ENCODE measurements at places on chromosomes 3 and 15.

GRCh38 chr3:43540624-43541023 lies 81.2 kb downstream of the ANO10 start:
- no peak for DNase-seq

DNA sequence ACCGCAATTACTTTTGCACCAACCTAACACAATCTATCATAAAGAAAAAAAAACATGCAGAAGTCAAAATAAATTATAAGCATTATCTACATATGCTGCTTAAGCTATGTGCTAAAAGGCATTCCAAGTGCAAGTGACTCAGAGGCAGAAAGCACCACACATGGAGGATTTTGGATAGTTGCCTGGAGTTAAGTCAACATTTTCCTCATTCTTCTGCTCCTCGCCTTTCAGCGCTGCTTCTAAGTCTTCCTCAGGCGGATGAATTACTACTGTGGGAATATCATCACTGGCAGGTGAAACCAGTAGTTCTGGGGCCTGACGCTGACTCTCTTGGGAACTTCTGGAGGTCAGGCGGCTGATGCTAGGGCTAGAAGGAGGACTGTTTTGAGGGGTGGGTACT lies 53.1 kb downstream of the SLC4A7 start:
- DNase-seq = no peak

GRCh38 chr3:31029706-31030105 lies 135.2 kb upstream of the GADL1 start:
- no peak for DNase-seq

GRCh38 chr15:68778876-68779275 lies 41.8 kb downstream of the ANP32A start:
- DNase-seq = no peak

- no peak for DNase-seq
Observed at GRCh38 chr15:83959477-83959876, 276.1 kb upstream of the GOLGA6L4 start.

GRCh38 chr15:66780172-66780972 lies 78.3 kb downstream of the SMAD6 start:
- no peak for DNase-seq

DNA sequence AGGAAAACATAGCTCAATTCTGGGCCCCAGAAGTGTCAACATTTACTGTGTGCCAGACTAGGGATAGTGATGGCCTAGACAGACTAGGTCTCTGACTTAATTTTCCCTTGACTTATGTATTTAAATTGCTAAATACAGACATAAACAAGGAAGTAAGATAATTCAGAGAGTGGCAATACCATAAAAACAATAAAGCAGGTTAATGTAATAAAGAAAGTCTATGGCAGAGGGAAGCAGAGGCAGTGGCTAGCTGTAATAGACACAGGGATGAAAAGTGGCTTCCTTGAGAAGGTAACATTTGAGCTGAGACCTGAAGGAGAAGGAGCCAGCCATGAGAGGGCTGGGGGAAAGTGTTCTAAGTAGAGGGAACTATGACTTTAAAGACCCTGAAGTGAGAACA lies 95.7 kb downstream of the TNIK start:
- DNase-seq = no peak

Measured in substantia nigra (tissue), 51 donors.